ENCODE measurements at places on chromosomes 3 and 15.

GRCh38 chr3:140577911-140578310, 100.0 kb upstream of the TRIM42 start:
- no peak for DNase-seq

DNA sequence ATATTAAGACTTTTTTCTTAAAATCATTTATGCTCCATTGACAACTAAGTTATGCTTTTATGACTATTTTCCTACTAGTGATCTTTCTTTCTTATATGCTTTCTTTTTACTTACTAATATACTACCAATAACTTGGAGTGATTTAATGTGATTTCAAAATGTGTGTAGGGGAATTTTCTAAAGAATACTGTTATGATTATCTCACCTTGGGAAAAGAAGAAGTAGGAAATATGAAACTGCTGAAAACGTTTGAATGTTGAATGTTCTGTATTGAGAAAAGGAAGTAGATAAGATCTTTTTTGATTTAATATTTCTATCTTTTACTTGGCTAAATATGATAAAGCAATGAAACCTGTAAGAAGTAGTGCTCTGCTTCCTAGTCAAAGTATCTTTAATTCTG, 7.8 kb upstream of the CD200R1 start:
- DNase-seq: no peak

DNA sequence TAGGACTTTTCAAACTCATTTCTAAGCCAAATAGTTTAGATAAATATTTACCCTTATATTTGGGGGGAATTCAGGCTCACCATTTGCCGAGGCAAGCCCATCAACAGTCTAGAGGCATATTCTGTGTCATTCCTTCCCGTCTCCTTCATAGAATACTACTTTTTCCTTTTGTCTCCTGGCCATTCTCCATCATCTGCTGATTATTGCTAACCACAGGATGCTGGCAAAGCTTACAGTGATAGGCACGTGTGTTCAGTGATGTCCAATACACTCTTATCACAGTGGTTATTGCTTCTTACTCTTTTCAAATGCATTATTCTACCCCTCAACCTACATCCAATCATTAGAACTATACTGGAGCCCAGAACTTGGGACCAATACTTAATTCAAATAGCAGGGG, 130.6 kb upstream of the ZBED2 start:
- no peak for DNase-seq

DNA sequence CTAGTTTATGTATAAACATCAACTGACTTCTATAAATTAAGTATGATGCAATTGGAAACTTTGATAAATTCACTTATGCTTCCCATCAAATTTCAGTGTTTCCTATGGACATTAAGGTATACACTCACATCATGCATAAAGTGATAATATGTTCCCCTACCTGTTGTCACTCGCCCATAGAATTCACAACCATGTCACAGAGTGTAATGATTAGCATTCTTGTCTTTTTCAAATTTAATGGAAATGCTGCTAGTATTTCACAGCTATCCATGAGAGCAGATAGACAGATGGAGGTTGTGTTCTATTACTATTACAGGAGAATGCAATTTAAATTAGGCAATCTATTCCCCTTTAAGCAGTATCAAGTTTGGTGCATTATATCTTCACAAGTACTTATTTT, 984 bp downstream of the PLSCR4 start:
- no peak for DNase-seq

DNA sequence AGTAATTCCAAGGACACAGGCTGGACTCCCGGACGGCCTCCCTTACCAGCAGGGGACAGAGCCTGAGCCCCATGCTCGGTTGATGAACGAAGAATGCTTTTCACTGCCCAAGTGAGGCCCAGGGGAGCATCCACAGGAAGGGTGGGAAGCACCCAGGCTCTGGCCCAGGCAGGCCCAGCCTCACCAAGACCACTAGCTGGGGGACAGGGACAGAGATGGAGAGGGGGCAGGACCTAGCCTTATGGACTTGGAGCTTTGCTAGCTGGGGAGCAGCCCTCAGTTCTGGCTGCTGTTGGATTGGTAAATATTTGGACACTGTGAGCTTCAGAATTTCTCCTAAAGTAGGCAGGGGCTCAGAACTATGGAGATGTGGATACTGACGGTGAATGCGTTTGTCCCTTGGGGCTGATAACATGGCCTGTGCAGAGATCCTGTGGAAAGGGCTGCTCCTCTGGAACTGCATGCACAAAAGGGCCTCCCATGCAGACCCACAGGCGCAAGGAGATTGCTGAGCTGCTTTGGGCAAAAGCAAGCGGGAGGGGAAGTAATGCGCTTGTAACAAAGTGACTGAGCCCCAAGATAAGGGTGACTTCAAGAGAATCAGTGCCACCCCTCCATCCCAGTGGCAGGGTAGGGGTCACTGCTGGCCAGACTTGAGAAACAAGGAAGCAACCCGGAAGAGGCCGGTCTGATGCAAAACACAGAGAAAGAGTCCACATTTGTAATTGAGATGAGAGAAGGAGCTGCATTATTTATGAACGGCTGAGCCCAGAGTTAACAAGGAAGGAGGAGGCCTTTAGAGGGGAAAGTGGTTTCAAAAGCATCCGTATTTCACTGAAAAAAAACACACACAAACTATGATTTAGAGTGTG, 70.1 kb upstream of the MEF2A start:
- DNase-seq: peak; percentile 58

GRCh38 chr3:186099178-186099577, 9.7 kb downstream of the ETV5 start:
- DNase-seq: no peak

GRCh38 chr15:81895723-81896122, 150.1 kb downstream of the MEX3B start:
- no peak for DNase-seq

DNA sequence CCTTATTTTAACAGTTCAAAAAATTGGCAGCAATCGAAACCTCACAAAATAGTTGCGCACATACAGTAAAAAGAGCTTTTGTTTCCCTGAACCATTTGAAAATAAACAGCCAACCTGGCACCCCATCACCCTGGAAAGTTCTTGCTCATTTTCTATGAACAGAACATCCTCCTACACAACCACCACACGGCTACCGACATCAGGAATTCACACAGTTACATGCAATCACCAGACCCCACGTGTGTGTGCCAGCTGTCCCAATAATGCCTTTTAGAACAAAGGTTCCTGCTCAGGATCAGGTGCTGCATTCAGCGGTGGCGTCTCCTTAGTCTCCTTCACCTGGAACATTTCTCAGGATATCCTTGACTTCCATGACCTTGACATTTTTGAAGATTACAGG, 186.5 kb downstream of the KLF13 start:
- no peak for DNase-seq

DNA sequence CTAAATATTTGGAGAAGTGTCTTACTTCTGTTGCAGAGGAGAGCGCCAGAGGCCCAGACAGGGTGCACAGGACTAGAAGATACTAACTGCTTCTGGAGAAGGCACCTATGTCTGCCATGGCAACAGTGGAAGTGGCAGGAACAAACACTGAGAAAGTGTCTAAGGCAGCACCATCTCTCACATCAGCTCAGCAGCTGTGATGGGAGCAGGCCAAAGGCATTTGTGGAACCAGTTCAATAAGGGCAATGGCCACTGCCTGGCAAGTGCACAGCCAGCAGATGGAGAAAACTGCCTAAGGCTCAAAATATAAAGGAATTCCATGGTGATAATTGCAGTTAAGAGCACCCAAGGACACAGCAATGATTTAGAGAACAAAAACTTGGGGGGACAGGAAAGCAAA, 563.0 kb upstream of the CCDC54 start:
- no peak for DNase-seq

- no peak for DNase-seq
Observed at GRCh38 chr3:13884851-13885703, 5.2 kb upstream of the WNT7A start.

DNA sequence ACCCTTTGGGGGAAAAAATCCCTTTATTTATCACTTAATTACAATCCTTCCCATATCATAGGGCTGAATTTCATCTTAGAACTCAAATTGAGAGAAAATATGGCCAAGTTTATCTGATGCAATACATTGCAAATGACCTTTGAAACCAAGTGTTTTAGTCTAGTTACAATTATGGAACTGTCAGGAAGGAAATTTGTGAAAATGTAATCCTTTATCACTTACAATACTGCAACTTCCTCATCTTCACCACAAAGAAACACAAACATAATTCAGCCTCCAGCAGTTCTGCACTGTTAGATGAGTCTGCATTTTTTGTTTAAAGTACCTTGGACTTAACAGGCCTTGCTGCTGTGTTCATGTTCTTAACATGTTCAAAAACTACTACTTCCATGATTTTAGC, 4.6 kb downstream of the CCPG1 start:
- peak; percentile 69 for DNase-seq

DNA sequence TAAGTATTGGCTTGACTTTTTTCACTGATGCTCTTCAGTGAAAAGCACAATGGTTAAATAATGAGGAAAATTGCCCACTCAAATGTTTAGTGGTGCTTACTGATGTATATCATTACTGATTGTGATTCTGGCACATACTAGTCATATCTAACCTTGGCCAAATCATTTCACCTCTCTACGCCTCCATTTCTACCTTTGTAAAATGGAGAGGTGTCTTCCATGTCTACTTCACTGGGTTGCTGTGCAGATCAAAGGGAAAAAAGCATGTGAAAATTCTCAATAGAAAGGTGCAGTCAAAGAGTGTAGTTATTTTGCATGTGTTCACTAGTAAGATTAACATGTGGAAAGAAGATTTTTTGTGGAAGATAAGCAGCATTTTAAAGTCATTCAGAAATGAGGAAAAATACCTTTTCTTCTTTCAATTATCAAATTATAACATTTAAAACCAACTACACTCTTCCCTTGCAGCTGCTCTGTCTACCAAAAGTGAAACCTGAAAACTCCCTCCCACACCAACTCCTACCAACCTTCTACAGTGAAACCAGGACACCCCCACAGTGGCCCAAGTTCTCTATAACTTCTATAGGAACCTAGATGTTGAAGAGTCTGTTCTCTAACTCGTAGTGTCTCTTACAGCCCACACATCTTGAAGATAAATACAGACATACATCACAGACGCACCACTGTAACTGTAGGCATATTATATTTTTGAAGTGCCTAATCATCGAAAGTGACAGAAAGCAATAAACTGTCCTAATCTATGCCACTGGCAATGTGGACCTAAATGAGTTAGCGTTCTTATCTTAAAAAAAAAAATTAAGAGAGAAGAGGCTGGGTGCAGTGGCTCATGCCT, 1.4 kb downstream of the CD200R1 start:
- DNase-seq: no peak

DNA sequence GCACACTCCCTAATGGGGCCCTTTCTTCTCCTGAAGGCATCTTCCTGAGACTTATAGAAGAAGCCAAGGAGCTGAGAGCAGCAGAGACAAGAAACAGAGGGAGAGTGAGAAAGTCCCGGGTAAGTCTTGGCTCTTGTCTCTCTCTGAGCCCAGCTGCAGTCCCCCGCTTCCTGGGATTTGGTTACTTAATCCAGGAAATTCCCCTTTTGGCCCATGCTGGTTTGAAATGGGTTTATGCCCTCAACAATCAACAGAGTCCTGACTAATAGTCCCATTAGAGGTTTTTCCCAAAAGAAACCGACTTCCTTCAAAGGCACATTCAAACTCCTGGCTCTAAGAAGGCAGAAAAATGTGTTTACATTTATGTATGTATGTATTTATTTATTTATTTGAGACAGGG, 22.0 kb downstream of the TMEM158 start:
- no peak for DNase-seq

DNA sequence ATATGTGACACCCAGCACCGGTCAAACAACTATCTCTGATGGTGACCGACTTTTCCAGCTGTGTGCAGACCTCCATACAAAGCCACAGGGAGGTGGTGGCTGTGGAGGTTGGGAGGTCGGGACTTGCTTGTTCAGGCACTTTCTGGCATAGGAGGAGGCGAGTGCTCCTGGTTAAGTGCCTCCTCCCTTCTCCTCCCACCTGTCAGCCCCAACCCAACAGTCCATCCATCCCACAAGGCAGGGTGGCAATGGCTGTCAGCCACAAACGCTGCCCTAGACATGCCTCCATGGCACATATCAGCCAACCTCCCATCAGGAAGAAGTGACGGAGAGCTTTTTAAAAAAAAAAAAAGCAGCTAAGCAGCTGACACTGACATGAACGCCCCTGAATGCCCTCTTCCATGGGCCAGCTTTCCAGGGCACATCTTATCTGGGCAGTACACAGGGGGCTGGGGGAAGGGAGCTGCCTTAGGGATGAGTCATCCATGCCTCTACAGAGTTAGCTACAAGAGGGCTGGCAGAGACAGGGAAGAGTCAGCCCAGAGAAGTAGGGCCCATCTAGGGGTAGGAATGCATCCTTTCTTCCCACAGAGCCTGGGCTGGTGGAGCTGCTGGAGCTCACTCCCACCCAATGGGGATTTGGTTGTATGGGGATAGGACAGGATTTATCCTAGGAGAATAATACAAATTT, 41.2 kb downstream of the CCDC12 start:
- no peak for DNase-seq

DNA sequence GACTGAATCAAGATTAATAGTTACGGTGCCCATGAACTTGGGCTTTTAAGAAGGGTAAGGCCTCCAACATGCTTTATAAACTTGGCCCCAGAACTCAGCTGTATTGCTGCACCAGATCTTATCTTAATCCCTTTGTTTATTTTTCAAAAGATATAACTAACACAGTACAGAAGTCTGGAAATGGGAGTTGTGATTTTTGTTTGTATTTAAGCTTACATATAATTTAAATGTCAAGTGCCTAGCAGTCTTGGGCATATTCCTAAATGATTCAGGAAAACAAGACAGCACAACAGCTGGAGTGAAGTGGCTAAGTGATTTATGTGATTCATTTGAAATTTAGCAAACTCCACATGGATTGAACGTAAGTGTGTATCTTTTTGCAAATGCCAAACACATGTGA, 56.2 kb downstream of the NBEAL2 start:
- no peak for DNase-seq

GRCh38 chr3:108698461-108698860, 58.7 kb downstream of the RETNLB start:
- no peak for DNase-seq

DNA sequence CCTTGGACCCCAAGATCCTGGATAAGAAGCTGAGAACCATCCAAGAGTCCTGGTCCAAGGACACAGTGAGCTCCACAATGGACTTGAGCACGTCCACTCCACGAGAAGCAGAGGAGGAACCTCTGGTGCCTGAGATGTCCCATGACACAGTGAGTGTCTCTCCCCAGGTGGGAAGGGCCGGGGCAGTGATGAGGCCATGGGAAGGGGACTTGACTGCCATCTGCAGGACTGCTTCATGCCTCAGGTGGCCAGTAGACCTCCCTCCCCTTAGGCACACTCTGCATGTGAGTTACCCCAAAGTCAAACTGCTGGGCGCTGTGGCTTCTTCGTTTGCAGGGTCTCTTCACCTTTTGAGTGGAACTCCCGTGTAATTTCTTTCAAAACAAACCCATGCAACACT, 59.7 kb downstream of the CCDC33 start:
- no peak for DNase-seq

DNA sequence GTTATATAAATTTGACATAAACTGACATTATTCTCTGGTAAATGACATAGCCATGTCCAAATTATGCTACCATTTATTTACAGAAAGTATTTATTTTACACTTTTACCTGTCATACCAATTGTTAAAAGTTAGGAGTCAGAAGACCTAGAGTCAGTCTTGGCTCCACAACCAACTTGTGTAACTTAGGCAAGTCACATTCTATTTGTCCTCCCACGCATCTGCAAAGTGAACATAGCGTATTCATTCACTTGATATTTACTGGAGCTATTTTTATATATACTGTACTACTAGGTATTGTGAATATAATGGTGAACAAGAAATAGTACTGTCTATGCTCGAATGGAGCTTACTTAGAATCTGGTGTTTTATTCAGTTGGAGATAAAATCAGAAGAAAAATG, 78.7 kb downstream of the ZNF280D start:
- DNase-seq: no peak
